Posterior vena cava (tissue), 2 donors: ENCODE measurements at places on chromosomes 12 and 14. TPM values are rescaled to one million over a fixed set of nuclear protein-coding genes. Genes with fewer than 3 reads are reported as not detected.

The SDR9C7 gene
- total RNA-seq = 0.14 TPM

The PROX2 gene
- total RNA-seq = not detected

The MYRFL gene
- not detected for total RNA-seq

The AQP6 gene
- 0.05 TPM for total RNA-seq

The CREBL2 gene
- total RNA-seq = 30.3 TPM

The EFS gene
- total RNA-seq = 20.2 TPM

The AMN gene
- 0.10 TPM for total RNA-seq

The BCL11B gene
- 1.5 TPM for total RNA-seq

The PRIMA1 gene
- total RNA-seq = 5.0 TPM

The C14orf39 gene
- total RNA-seq = not detected

The GABARAPL1 gene
- 73.5 TPM for total RNA-seq

The DDHD1 gene
- 20.1 TPM for total RNA-seq

The BCL7A gene
- total RNA-seq = 7.6 TPM
